ENCODE measurements at places on chromosomes 6 and 20.

DNA sequence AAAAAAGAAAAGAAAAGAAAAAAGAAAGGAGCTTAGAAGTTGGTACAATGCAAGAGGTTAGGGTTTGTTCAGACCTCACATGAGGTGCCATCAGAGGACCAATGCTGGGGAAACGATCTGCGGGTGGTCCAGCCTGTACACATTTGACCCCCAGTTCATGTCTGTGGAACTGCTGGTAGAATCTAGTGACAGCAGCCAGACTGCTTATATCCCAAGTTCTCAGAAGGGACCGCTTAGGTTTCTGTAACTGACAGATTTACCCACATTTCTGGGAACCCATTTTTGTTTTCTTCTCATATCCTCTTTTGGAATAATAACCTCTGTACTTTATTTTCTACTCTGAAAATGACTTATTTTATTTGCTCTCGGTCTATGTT, 4.7 kb downstream of the PPP1R18 start:
- no peak for DNase-seq

GRCh38 chr6:30836431-30836866, 47.9 kb upstream of the DDR1 start:
- no peak for DNase-seq

GRCh38 chr6:67212584-67212983, 1422.5 kb upstream of the ADGRB3 start:
- no peak for DNase-seq

GRCh38 chr6:36268478-36269275, 1.2 kb upstream of the PNPLA1 start:
- no peak for DNase-seq

DNA sequence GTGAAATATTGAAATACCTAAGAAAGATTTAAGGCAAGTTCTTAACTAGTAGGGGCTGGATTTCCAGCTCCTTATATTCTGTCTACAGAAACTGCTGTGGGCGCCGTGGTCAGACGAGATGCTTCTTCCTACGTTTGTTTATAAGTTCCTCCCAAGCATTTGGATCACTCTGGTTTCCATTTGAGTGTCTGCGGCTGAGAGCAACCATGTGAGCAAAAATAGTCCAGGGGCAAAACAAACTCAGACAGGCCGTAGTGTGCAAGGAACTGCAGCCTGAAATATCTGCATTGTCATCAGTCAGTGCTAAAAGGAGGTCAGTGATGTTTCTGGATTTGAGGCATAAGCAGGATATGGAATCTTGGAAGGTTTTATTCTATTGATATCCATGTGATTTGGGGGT, 485.9 kb upstream of the JAG1 start:
- no peak for DNase-seq

GRCh38 chr6:166143011-166143410, 24.6 kb downstream of the TBXT start:
- DNase-seq, result no peak

DNA sequence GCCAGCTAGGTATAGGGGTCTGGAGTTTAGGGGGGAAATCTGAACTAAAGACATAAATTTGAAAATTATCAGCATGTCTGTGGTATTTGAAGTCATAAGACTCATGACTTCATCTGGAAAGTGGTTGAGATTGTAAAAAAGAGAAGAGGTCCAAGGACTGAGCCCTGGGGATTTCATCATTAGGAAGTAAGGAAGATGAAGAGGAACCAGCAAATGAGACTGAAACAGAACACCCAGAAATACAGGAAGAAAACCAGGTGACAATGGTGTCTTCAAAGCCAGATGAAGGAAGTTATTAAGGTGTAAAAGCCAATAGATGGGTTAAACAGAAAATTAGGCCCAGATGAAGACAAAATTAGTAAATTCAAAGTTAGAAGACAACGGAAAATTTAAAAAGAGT, 49.1 kb upstream of the UBR2 start:
- no peak for DNase-seq

DNA sequence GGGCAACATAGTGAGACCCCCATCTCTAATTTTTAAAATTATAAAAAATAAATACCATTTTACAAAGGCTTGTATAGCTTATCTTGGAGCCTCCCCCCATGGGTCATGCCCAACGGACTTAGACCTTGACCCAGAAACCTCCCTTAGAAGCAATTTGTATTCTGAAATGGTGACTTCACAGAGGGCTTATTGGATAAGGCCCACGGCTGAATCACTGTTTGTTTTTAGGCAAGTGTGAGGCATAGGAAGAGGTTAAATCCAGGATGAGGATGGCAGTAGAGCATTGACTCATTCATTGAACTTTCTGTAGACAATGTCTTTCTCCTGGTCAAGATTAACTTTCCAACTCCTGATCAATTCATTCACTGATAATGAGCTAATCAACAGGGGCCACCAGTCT, 6.2 kb upstream of the SNAI1 start:
- DNase-seq, result no peak

Measured in stimulated activated CD8-positive, alpha-beta memory T cell treated with anti-CD3 and anti-CD28 coated beads, Interleukin-2, amount 100 ng/mL, for 1 hour (primary cell).